ENCODE measurements at places on chromosomes 13 and 19.

GRCh38 chr13:104553186-104553585 is 1487.0 kb upstream of the SLC10A2 start:
- no peak for DNase-seq

GRCh38 chr19:18426416-18426767 is 7.2 kb downstream of the SSBP4 start:
- no peak for DNase-seq

GRCh38 chr13:39900106-39900750 is 244.8 kb downstream of the COG6 start:
- no peak for DNase-seq

DNA sequence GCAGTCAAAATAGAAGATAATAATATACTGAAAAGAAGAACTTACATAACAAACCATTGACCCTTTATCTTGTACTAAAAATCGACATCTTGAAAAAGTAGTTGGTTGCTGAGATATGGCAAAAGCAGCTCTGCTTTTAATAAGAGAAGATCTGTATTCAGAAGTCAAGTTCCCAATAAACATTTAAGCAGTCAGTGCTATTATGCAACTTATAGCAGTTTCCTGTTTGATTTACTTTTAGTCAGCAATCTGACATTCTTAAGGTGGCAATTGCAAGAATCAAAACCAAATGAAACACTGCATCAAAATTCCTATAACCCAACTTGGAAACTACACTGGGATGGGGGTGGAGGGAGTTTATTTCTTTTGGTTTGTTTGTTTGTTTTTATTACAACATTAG is 165.5 kb downstream of the TBC1D4 start:
- DNase-seq = no peak

DNA sequence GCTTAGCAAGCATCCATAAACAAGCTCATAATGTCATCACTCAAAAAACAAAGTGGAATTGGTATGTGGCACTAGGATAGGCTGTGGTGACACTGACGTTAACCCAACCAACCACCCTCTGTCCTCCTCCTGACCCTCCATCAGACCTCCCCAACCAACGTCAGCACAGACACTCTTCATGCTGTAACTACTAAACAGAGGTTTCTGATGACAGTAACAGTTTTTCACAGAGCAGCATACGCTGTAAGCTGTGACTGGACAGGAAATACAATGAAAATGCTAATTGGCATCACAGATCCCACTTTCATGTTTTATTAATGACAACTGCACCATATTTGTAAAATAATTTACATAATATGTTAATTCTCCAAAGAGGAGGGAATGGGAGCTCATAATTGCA is 238.0 kb downstream of the IRS2 start:
- no peak for DNase-seq
